ENCODE measurements at places on chromosomes 2 and 18.

- no peak for DNase-seq
Measured at GRCh38 chr2:77314721-77315120, 207.5 kb downstream of the LRRTM4 start.

- no peak for DNase-seq
Measured at GRCh38 chr18:56565046-56565445, 73.3 kb downstream of the TXNL1 start.

- peak; percentile 69 for DNase-seq
Measured at GRCh38 chr2:101617188-101617587, 80.3 kb upstream of the MAP4K4 start.

DNA sequence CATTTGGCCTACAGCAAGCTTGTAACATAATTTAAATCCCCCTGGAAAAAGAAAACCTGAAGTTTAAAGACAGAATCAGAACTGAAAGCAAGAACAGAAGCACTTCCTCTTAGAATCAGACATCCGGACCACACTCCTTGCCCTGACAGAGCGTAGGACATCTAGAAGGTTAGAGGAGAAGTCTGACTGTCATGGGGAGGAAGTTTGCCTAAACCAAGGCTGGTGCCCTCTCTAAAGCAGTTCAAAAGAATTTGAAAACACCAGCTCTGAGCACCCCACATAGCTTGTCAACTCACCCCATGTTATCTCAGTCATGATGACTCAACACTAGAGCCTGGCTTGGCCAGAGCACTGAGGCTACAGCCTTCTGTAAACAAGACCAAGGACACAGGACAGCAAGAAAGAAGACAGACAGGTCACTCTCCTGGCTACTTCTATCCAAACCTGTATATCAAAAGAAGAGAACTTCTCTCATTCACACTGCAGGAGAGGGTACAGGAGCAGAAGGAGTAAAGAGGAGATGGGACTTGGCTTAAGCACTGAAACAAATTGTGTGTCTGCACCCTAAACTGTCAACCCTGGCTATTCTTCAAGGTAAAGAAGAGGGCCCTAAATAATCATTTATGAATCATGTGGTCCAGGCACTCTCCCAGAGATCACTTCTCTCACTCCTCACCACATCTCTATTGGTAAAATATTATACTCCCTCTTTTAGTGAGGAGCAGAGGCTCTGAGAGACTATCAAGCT is 198.6 kb downstream of the MEMO1 start:
- no peak for DNase-seq

GRCh38 chr18:74097803-74098202 is 49.8 kb downstream of the FBXO15 start:
- DNase-seq = no peak

DNA sequence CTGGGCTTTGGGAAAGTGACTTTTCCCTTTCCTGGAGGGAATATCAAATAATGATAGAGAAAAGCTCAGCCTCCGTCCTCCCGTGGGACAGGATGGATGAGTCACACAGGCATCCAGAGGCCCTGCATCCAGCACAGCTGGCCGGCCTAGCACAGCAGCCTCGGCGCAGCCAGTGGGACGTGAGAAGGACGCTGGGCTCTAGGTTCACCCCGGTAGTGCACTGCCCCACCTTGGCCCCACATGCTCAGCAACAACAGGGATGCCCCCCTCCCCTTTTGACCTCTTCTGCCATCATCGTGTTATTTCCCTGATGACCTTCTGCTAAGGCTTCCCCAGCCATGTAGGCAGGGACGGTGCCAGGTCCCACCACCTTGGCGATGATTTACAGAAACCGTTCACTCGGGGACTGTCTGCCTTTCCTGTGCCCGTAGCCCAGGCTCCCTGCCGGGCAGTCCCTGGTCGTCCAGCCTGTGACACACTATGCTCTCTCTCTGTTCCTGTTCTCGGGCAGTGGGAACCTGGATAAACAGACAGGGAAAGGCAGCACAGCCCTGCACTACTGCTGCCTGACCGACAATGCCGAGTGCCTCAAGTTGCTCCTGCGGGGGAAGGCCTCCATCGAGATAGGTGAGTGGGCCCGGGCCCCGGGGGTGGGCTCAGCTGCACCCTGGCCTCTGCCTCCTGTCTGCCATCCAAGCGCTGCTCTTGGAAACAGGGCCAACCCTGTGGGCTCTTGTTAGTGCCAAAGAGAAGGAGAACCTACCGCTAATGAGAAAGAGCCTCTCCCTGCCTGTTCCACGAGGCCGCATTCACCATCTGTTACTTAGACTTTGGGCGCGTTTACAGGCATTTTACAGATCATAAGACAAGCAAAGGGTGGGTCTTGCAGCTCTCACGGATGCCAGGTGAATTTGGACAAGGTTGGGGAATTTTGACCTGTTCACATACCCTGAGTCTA is 44.6 kb downstream of the ITGB1BP1 start:
- peak; percentile 80 for DNase-seq

DNA sequence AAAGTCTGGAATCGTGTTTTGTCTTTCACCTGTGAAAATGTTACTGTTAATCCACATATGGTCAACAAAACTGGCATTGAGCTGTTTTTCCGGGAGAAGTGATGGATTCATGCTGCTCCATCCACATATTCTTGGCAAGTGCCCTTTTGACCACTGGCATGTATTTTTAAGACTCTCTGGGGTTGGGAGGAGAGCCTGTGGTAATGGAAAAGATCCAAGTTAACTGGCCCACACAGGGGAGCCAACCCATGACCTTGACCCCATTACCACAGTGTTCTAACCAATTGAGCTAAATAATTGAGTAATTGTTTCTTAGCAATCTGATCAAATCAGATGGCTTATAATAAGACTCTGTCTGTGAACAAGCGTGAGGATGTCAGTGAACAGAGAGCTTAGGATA is 296.2 kb upstream of the NRP2 start:
- DNase-seq = no peak

- no peak for DNase-seq
Measured at GRCh38 chr2:66366619-66367018, 68.3 kb upstream of the MEIS1 start.

DNA sequence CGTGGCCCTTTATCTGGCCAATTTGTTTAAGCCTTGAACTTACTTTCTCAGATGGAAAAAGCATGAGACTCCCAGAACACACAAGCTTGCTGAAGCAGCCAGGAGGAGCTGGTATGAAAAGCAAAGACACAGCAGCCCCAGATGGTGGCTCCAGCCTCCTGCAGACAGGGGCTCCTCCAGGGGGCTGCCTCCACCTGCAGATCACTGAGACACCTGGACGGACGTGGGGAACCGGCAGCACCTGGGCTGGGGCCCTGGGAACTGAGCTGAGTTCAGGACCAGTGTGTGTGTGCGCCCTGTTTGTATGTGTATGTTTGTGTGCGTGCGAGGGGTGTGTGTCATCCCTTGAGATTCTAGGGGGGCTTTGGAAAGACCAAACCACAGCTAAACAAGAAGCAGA is 8.6 kb downstream of the CYS1 start:
- no peak for DNase-seq

- peak; percentile 52 for DNase-seq
Measured at GRCh38 chr2:27807476-27807875, 36.0 kb downstream of the MRPL33 start.

DNA sequence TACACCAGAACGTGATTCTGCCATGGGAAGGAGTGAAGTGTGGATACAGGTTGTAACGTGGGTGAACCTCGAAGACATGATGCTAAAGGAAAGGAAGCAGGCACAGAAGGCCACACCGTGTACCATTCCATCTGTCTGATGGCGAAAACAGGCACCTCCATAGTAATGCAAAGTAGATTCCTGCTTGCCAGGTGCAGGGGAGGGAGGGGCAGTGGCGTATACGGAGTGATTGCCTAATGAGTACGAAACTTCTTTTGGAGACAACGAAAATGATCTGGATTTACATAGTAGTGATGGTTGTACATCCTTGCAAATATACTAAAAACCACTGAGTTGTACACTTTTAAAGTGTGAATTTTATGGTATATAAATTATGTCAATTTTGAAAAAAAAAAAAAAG is 106.7 kb downstream of the GBX2 start:
- DNase-seq = no peak

DNA sequence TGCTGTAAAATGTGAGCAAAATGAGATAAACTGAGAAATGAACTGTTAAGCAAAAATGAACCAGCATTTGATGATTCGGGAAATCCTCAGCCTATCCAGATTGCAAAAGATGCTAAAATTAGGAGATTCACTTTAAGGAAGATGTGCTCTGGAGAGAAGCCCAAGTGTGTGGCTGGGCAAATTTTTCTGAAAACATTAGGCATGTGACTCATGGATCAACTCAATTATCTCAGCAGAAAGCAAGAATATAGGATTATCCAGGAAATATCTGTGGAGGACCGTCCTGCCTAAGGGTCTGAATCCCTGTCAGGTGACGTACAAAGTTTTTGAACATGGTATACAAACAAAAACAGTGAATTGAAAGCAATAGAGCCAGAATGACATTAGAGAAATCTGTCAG is 1268.3 kb upstream of the TMEFF2 start:
- peak; percentile 48 for DNase-seq

- peak; percentile 40 for DNase-seq
Measured at GRCh38 chr2:217166241-217166850, 306.5 kb upstream of the TNP1 start.

DNA sequence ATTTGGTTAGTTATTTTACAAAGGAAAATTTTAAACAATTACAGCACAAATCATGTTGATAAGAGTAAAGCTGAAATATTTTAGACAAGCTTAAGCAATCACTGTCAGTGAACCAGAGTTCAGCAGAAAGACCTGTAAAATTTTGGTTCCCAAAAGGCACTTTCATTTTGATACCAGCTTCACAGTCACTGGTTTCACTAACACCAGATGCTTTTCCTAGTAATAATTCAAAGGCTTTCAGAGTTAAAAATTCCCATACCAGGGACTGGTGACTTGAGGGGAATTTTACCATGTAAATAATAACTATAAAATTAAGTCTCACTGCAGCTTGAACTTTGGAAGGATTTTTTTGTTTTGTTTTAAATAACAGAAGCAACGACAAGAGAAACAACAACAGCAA is 102.3 kb upstream of the CD302 start:
- DNase-seq = no peak

DNA sequence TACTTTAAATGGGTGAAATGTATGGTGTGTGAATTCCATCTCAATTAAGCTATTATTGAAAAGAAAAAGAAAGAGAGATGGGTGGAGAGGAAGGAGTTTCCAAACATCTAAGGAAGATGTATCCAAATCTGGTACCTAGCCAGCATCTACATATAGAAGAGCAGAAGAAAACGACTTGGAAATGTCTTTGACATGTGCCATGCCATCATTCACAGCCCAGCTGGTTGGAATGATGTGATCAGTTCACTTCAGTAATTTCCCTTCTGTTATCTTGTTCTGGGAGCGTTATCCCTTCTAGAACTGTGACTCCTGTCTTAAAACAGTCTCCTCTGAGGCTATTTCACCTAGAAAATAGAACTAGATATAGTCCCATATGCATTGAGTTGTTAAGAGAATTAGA is 312.8 kb upstream of the GYPC start:
- no peak for DNase-seq

GRCh38 chr18:28689588-28689987 is 512.7 kb upstream of the CDH2 start:
- peak; percentile 51 for DNase-seq

GRCh38 chr2:58357521-58357920 is 116.4 kb upstream of the FANCL start:
- DNase-seq = no peak

- DNase-seq = no peak
Measured at GRCh38 chr2:127685410-127686080, 10.2 kb upstream of the LIMS2 start.

GRCh38 chr2:8282858-8283252 is 399.0 kb upstream of the ID2 start:
- no peak for DNase-seq

DNA sequence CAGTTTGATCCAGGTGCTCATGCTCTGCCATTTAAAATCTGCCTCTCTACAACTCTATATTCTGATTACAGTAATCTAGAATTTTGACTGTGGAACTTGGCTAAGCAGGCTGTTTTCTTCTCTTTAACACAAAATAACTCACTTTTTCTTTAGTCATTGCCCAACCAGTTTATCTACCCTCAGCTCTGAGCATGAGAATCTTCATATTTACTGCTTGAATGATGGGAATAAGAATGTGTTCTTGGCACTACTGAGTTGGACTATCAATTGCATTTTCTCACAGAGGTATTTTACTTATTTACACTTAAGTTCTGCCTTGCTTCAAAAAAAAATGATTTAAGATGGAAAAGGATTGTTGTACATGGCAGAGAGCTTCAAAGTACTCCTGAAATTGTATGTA is 301.1 kb downstream of the CCDC85A start:
- DNase-seq = no peak

DNA sequence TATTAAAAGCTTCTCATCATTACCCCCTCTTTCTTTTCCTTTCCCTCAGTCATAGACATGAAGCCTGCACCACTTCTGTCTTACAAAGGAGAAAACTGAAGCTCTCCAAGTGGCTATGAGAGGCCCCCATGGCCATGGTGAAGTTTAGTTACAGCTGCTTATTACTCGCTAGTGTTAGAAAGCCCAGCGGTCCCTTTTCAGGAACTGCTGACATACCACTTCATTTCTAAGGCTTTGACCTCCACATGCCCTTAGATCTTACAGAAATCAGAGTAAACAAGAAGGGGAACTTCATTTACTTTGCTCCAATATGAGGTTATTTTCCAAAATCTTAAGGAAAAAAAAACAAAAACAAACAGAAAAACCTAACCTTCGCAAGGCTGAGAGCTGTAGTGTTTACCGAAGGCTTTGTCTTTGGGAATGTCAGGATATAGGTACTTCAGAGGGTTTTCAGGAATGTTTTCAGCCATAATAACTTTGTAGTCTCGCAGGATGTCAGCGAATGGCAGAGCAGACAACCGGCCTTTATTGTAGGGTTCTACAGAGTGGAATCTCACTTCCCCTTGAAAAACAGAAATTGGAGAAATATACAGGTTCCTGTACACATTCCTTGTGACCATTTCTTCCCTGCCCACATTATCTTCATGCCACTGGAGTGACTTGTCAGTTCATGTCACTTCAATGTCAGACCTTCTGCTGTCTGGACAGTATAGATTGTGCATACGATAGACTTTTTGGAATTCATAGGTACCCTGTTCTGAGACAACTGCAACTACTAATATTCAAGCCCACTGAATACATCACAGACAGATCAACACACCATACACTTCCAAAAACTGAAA is 18.8 kb upstream of the STAT1 start:
- DNase-seq = no peak
